ENCODE measurements at places on chromosomes 7 and 10.

DNA sequence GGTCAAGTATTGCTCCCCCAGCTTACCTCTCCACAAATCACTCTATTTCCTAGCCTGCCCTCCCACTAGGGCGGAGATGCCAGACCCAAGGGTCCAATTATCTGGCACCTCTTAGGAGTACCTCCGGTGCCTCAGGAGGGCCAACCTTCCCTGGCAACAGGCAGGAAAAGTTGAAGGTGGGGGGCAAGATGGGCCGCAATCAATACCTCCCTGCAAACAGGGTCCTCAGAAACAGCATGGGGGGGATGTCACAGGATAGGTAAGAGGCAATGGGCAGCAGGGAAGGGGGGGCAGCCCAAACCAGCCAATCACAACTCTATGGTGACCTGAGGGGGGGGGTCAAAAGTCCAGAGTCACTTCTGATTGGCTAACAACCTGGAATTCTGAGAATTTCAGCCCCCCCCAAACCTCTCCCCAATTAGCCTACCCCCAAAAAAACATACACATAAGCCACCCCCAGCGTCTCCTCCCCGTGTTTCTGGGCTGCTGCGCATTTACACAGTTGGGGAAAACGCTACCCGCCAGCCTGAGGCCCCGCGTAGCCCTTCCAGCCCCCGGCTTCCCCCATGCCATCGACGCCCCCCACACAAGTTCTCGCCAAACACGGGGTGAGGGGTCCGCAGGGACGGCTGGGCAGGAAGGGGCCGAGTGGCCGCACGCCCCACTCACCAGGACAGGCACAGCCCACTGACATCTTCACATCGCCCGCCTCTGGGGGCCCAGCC lies 589 bp downstream of the LDB1 start:
- DNase-seq: peak; percentile 72

DNA sequence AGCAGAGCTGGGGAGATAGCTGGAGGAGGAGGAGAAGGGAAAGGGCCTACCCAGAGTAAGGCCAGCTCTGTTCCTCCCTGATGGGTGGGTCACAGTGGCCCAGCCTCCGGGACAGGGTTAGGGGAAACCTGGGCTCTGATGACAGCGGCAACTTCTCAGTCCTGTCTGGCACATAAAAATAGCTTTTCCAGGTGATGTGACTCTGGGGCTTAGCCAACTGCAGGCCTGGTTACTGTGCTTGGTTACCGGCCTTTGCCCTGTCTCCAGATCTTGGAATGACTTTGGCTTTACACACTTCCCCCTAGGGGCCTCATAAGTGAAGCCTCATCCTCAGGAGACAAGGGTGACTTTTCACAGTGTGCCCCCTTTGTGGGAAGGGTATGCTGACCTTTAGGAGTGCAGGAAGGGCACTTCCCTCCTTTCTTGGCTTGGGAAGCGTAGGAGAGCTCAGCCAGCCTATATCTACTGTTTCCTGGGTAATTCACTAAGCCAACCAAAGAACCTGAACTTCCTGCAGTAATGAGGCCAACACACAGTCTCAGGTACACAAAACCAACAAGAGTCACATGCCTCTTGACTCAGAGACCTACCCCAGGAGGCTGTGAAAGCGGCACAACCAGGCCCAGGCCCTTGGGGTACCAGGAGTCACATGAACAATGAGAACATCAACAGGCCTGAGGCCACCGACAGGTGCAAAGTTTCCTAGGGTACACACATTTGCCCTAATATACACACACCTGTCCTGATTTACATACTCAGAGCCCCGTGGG lies 11.7 kb upstream of the HILPDA start:
- no peak for DNase-seq

DNA sequence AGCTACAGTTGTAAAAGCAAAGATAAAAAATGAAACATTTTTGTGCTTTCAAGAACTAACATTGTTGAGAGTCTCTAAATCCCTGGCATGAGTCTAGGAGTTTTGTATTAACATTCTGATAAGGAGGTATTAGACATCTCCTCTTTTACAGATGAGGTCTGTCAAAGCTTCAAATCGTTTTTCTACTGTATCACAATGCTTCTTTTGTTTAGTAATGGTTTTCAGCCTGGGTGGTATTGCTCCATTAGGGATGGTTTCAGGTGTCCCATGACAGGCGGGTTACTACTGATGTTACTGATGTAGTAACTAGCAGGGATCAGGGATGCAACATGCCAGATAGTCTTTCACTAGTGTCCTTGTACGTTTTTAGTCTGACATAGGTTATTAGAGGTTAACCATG lies 27.4 kb downstream of the STAM start:
- no peak for DNase-seq

GRCh38 chr7:158525648-158526484 lies 61.8 kb downstream of the PTPRN2 start:
- DNase-seq: no peak

DNA sequence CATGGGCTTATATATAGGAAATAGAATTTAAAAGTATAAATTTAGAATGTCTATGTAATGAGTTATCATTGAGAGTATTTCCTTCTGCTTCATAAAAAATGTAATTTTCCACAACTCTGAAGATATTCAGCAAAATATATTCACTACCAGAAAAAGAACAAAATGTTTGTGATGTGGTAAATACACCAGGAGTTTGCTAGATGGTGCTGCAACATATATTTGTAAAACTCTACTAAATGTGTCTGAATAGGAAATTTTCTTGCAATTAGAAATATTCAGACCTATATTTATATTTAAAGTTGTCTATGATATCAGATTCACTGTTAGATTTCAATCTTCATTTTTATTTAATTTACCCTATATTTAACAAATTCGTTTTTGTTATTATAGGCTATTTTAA lies 201.1 kb downstream of the PPP1R3A start:
- no peak for DNase-seq

DNA sequence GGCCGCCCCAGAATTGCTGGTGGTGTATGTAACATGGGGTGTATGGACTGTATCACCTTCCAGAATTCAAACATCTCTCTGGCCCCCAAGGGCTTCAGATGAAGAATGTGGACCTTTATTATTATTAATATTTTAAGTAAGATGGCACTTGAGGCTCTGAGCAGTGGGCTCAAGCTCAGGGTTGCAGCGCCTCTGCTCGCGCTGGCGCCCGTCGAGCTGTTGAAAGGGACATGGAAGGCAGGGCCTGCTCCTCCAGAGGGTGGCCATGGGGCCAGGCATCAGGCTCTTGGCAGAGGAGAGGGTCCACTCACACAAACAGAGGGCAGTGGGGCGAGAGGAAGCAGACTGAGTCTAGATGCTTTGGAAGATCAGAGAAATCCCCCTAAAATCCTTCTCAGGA lies 120.2 kb downstream of the NT5C2 start:
- no peak for DNase-seq

DNA sequence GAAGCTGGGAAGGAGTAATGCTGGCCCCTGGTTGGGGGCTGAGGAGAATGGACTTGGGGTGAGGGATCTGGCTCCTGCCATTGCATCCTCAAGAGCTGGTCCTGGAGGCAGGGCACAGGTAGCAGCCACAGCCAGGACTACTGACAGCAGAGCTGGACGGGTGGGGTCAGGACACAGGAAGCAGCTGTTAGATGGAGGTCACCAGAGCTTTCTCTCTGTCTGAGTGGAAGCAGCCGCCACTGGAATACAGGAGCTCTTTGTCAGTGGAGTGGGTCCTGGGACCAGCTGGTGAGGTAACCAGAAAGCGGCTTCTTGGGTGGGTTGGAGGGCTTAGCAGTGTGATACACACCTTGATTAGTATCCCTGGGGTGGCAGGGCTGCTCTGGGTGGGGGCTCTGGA lies 58.1 kb upstream of the AQP1 start:
- no peak for DNase-seq

DNA sequence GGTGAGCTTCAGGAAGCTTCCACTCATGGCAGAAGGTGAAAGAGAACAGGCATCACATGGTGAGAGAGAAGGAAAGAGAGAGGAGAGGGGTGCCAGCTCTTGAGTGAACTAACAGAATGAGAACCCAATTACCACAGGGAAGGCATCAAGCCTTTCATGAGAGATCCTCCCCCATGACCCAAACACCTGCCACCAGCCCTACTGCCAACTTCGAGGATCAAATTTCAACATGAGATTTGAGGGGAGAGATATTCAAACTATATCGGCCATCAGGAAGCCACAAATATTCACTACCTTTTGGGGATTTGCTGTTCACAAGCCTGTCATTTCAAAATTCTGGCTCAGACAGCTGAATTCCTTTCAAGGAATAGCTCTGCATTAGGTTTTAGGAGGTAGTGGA lies 39.9 kb upstream of the SMNDC1 start:
- DNase-seq: no peak

- no peak for DNase-seq
Measured at GRCh38 chr10:34743814-34744213, 71.3 kb downstream of the PARD3 start.

DNA sequence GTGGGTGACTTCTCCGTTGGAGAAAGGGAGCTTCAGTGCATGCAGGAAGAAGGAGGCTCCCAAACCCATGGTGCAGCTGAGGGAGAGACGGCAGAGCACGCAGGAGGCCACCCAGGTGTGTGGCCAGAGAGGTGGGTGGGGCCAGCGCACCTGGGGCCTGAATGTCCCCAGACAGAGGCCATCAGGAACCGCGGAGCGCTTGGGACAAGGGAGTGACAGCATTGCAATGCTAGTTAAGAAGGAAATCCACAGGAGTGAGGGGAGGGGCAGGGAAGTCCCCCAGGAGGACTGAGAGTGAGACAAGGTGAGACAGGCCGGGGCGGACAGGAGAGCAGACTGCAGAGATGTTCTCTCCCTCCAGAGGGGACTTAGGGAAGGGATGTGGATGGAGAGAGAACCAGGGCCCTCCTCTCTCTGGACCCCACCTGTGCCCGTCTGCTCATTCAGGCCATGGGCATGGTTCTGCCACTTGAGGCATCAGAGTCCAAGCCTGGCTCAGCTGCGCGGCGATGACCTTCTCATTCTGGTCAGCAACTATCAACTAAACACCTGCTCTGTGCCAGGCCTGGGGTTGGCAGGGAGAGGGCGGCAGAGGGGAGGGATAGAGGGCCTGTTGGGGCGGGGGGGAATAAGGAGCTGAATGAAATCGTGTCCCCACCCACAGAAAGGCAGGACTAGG lies 69.4 kb upstream of the COL13A1 start:
- no peak for DNase-seq

DNA sequence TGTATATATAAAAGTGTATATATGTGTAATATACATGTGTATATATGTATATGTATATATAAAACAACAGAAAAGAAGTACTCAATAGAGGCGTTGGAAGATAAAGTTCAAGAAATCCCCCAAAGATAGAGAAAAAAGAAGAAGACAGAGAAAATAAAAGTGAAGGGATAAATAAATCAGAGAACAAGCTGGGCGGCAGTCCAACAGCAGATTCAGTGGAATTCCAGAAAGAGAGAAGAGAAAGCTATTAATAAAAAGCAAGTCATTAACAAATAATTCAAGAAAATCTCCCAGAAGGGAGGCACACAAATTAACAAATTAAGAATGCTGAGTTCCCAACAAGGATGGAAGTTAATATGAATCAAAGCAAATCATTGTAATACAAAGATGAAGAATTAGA lies 59.3 kb upstream of the RNF148 start:
- DNase-seq: no peak

- no peak for DNase-seq
Measured at GRCh38 chr10:22437620-22438588, 92.6 kb downstream of the SPAG6 start.

- peak; percentile 52 for DNase-seq
Measured at GRCh38 chr10:72315611-72316385, 38.9 kb downstream of the DNAJB12 start.

GRCh38 chr10:69845574-69846292 lies 44.0 kb downstream of the COL13A1 start:
- no peak for DNase-seq

DNA sequence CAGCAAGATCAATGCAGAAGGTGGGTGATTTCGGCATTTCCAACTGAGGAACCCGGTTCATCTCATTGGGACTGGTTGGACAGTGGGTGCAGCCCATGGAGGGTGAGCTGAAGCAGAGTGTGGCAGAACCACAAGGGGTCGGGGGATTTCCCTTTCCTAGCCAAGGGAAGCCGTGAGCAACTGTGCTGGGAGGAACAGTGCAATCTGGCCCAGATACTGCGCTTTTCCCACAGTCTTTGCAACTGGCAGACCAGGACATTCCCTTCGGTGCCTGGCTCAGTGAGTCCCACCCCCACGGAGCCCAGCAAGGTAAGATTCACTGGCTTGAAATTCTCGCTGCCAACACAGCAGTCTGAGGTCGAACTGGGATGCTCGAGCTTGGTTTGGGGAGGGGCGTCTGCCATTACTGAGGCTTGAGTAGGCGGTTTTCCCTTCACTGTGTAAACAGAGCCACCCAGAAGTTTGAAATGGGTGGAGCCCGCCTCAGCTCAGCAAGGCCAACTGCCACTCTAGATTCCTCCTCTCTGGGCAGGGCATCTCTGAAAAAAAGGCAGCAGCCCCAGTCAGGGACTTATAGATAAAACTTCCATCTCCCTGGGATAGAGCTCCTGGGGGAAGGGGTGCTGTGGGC lies 58.6 kb upstream of the SLC26A5 start:
- DNase-seq: no peak

GRCh38 chr10:129833994-129834739 lies 129.9 kb downstream of the EBF3 start:
- no peak for DNase-seq

DNA sequence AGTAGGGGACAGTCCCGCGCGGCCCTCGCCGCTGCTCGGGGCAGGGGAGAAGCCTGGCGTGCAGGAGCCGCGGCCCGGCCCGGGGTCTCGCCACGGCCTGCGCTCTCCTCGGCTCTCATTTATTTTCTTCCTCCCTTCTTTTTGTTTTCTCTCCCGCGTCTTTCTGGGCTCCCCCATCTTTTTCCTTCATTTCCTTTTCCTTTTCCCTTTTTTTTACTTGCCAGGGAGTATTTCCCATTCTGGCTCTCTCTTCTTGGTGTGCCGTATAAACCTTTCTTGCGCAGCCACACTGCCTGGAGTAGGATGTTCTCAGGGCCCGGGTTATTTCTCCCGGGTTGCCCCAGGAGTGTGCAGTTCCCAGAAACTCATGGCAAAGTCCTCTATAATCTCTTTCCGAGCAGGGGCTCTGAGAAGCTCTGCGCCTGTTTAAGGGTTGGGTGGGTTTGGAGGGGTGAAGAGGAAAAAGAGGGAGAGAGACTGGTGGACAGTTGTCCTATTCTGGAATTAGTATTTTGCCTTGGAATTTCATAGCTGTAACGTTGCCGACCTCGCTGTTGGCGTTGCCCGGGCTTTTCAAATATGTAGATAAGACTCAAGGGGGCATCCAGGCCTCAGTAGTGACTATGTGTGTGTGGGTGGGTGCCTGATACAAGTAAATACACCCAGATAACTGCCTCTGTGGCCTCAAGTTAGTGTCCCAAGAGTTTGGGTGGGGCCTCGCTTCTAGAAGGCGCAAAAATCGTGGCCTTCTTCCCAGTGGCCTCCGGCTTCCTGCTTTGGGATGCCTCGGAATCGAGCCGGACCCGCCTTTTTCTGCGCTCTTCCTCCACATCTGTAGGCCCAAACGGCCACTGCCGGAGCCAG lies 4.3 kb upstream of the ZNF503 start:
- no peak for DNase-seq

DNA sequence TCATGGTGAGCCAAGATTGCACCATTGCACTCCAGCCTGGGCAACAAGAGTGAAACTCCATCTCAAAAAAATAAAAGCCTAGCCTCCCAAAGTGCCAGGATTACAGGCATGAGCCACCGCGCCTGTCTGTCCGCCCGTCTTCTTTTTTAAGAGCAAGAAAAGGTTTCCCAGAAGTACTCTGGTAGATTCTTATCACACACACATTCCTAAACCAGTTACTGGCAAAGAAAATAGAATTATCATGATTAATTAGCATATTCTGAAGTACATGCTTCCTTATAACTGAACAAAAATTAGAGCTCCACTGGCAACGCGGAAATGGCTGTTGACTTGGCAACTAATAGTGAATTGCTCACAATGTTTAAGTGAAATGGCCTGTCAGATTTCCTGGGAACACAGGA lies 87.0 kb downstream of the ADK start:
- DNase-seq: no peak

Data from Peyer's patch (tissue), 4 donors.